ENCODE measurements at places on chromosomes 5 and 9. TPM values are rescaled to one million over a fixed set of nuclear protein-coding genes. Genes with fewer than 3 reads are reported as not detected.

Gene PTGR1
- total RNA-seq: 86.2 TPM

Gene IL31RA
- not detected for total RNA-seq

Gene NEUROG1
- total RNA-seq: not detected

Gene ABCA2
- 102 TPM for total RNA-seq

Gene PRLR
- total RNA-seq: 0.43 TPM

Gene PIP5KL1
- not detected for total RNA-seq

Gene ZNF782
- 8.6 TPM for total RNA-seq

Gene PCDHA9
- total RNA-seq: not detected

Gene NR2F1-AS1
- 0.85 TPM for total RNA-seq

Gene LHX6
- total RNA-seq: 141 TPM

Gene KIF12
- total RNA-seq: not detected

Gene PTGDS
- total RNA-seq: 68.3 TPM

Gene MYMK
- total RNA-seq: not detected

Gene OR1Q1
- total RNA-seq: not detected

Gene LMX1B
- total RNA-seq: 1.9 TPM

Gene PTGES
- 8.9 TPM for total RNA-seq

Gene WDR31
- 0.21 TPM for total RNA-seq

Gene C9orf153
- not detected for total RNA-seq

Gene NTRK2
- 23.8 TPM for total RNA-seq

All from ascending aorta (tissue), 2 donors.